ENCODE measurements at places on chromosomes 3 and 15.

GRCh38 chr3:135629701-135630408 is 335.7 kb upstream of the PPP2R3A start:
- DNase-seq: no peak

- no peak for DNase-seq
These were observed 323.3 kb upstream of the TLE3 start for GRCh38 chr15:70420948-70421482.

GRCh38 chr3:12445523-12446240 is 38.6 kb upstream of the TSEN2 start:
- DNase-seq: no peak

GRCh38 chr3:78644847-78645246 is 1123.0 kb downstream of the ROBO1 start:
- DNase-seq: no peak

DNA sequence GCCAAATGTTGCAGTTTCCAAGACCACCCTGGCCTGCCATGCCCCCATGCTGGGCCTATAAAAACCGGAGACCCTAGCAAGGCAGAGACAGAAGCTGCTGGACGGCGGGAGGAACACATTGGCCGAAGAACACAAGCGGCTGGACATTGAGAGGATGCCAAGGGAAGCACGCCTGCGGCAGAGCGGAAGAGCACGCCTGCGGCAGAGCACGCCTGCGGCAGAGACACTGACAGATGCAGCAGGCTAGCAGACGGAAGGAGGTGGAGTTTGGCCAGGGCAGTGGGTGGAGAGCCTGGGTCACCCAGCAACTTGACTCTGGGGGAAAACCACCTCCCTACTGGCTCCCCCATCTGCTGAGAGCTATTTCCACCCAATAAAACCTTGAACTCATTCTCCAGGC is 322.3 kb upstream of the TBL1XR1 start:
- no peak for DNase-seq

DNA sequence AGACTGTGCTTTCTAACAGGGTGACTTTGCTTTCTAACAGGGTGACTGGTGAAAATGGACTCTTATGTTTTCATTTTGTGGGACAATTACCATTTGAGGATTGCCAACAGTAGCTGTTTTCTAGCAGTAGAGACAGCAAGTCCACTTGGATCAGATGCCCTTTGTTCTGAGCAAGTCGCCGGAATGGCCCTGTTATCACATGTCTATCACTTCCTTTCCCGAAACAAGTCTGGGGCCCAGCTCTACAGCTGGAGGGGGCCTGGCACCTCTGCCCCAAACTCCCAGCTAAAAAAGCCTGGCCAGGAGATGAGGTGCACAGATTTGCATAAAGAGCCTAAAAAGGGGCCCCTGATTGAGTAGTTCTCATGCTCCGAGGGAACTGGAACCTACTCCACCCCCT is 44.6 kb downstream of the THBS1 start:
- DNase-seq: no peak

GRCh38 chr3:175018946-175019727 is 160.0 kb downstream of the NAALADL2 start:
- no peak for DNase-seq

GRCh38 chr3:193057616-193058015 is 140.0 kb upstream of the MB21D2 start:
- no peak for DNase-seq

- no peak for DNase-seq
These were observed 23.3 kb downstream of the STAG1 start for GRCh38 chr3:136728918-136729317.

GRCh38 chr3:8864402-8865350 is 95.3 kb upstream of the OXTR start:
- no peak for DNase-seq

DNA sequence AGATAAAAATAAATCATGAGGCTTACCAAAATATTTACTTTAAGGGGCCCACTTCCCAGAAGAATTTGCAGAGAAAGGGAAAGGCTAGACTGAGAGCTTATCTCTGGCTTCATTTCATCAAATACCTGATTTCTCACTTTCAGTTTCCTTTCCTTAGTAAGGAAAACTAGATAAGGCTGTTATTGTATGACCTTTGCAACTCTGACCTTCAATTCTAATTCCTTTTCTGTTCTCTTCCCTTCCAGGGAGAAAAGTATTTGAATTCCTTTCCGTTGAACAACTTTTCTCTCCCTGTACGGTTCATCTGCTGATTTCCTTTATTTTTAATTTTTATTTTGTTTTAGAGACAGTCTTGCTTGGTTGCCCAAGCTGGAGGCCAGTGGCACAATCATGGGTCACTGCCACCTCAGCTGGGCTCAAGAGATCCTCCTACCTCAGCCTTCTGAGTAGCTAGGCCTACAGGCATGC is 7.1 kb upstream of the PXK start:
- DNase-seq: no peak

DNA sequence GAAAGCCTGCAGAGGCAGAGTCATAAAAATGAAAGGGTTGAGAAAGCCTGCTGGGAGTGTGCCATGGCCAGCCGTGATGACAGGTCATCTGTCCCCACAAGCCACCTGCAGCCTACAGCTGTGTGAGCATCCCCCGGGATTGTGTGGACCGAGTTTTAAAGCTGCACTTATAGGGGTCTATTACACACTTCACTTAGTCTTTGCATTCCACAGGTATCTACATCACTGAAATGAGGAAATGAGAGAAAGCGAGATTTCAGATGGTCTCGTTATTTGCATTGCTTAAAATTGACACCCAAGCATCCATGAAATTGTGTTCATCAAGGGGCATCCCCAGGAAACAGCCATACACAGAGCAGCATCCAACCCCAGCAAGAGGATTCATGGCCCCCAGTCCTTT is 137.6 kb upstream of the TRIM42 start:
- DNase-seq: no peak

GRCh38 chr3:50674349-50675178 is at the start of gene DOCK3:
TSS of gene DOCK3 (plus strand) at chr3:50674927. CDS start at chr3:50675264, 337 bp downstream.
- peak; percentile 73 for DNase-seq

- no peak for DNase-seq
These were observed 83.6 kb upstream of the SPATA12 start for GRCh38 chr3:56976651-56977560.

DNA sequence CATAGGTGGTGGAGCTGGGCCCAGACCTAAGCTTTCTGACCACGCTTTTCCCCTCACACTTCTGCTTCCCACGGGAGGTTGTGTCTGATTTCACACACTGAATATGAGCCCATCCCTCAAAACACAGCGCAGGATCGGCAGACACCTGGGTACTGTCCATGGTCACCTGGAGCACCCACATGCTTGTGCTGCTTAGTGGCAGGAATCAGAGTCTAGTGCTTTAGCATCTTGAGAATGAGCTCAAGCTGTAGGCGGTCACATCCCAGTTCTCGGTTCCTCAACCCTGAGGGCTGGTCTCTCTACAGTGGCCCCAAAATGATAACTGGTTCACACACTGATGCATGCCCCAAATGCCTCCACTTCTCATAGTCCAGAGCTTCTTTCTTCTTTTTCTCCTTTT is 111.0 kb downstream of the SEMA5B start:
- no peak for DNase-seq

GRCh38 chr3:155502630-155503029 is 209.1 kb upstream of the STRIT1 start:
- DNase-seq: no peak

- no peak for DNase-seq
These were observed 15.4 kb upstream of the BTLA start for GRCh38 chr3:112514527-112515128.

All from retina (tissue), 1 donor.